Glutamatergic neuron (in vitro differentiated cells): ENCODE measurements at places on chromosomes 5 and 9. TPM values are rescaled to one million over a fixed set of nuclear protein-coding genes. Genes with fewer than 3 reads are reported as not detected.

GRCh38 chr9:5626727-5627634 lies 1.9 kb upstream of the RIC1 start:
- H3K4me3 ChIP-seq: peak overlapping the region; percentile 40
- peaks cover 5% of the 10 kb centered on the region for H3K4me1 ChIP-seq
- H3K36me3 ChIP-seq: no peaks in the 10 kb centered on the region
- no peak for DNase-seq
- peaks cover 2% of the 10 kb centered on the region for H3K27me3 ChIP-seq
- H3K27ac ChIP-seq: no peak overlapping the region

DNA sequence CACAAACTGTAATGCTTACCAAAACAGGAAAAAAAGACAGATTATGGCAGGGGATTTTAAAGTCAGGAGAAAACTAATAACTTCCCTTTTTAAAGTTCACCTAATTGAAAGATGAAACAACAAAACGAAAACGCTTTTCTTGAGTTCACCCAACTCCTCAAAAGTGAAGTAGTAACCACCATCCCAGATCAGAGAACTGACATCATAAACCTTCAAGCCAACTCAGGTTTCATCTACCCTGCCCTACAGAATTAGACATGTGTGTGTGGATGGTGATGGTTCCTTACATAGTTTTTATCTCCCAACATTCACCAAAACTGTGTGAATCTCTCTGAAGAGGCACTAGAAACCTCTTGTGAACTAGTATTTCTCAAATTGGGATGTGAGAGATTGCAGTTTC lies 195.2 kb upstream of the PTGER4 start:
- H3K36me3 ChIP-seq: no peaks in the 10 kb centered on the region
- H3K27me3 ChIP-seq: no peaks in the 10 kb centered on the region
- H3K4me1 ChIP-seq: no peaks in the 10 kb centered on the region
- H3K27ac ChIP-seq: no peak overlapping the region

DNA sequence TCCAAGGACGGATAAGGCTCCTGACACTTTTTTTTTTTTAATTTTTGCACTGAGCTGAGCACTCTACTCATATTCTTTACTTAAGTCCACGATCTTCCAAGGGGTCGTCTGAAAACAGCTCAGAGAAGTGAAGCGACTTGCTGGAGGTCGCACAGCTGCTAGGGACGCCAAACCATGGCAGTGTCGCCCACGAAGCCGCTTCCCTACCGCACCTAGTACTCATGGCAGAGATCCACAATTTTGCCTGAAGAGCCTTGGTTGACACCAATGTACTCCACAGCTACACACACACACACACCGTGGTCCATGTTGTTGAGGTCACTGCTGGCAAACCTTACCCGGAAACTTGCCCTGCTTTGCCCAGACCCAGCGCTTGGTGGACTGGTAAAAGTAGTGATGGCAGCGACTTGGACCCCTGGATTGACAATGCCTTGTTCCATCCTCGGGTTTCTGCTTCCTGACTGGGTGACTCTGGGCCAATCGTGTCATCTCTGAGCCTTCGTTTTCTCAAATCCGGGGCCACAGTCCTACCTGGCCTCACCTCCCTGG lies 521 bp upstream of the SLIT3 start:
- H3K36me3 ChIP-seq: no peaks in the 10 kb centered on the region
- H3K4me3 ChIP-seq: peak overlapping the region; percentile 82
- H3K27ac ChIP-seq: no peak overlapping the region
- H3K4me1 ChIP-seq: peaks cover 8% of the 10 kb centered on the region
- H3K27me3 ChIP-seq: peaks cover 16% of the 10 kb centered on the region
- no peak for DNase-seq

DNA sequence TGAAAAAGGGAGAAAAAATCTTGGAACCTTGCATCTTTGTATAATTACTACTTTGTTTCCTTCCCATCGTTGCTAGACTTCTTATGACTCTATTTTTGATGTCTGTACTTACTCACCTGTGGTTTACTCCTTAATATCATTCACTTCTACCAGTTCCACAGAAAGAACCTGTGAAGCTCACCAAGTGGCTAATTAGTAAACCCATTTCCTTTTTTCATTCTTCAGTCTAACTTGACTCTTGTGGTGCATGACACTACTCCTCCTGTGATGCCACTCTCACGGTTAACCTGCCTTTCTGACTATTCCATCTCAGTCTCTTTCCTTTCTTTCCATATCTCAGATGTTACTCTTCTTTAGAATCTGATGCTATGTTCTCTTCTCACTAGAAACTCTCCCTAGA lies 14.6 kb downstream of the RECK start:
- H3K27ac ChIP-seq: no peak overlapping the region
- H3K36me3 ChIP-seq: no peaks in the 10 kb centered on the region
- no peak for DNase-seq
- no peaks in the 10 kb centered on the region for H3K27me3 ChIP-seq
- H3K4me1 ChIP-seq: peaks cover 17% of the 10 kb centered on the region

DNA sequence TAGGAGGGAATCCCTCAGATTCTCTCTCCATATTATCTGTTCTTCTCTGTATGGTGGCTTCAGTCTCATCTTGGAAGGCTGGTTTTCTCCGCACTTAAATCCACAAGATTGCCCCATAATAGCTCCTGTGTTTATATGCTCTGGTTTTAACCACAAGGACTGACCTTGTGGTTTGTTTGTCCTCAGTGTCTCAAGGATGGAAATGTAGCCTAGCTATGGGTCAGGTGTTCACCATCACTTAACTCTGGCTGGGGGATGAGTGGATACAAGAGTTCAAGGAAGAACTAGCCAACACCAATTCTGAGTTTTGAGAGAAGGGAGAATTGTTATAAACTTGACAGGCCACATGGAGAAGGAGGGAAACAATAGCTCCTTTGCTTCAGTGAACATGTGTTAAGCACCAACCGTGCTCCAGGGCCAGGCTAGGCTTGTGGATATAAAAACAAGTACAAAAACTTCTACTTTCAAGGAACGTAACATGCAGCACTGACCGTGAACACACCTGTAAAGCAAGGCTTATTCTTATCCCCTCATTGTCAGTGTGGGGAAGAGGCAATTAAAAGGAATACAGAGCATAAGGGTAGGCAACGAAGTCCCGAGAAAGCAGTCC lies 75.6 kb upstream of the VLDLR start:
- H3K27ac ChIP-seq: no peak overlapping the region
- no peaks in the 10 kb centered on the region for H3K4me1 ChIP-seq
- peaks cover 7% of the 10 kb centered on the region for H3K36me3 ChIP-seq
- no peak for DNase-seq
- H3K27me3 ChIP-seq: no peaks in the 10 kb centered on the region

- no peak overlapping the region for H3K4me3 ChIP-seq
- no peaks in the 10 kb centered on the region for H3K36me3 ChIP-seq
- no peak for DNase-seq
- no peak overlapping the region for H3K27ac ChIP-seq
- H3K4me1 ChIP-seq: peaks cover 7% of the 10 kb centered on the region
These were observed 62.0 kb upstream of the MEF2C start for GRCh38 chr5:88944751-88945531.

DNA sequence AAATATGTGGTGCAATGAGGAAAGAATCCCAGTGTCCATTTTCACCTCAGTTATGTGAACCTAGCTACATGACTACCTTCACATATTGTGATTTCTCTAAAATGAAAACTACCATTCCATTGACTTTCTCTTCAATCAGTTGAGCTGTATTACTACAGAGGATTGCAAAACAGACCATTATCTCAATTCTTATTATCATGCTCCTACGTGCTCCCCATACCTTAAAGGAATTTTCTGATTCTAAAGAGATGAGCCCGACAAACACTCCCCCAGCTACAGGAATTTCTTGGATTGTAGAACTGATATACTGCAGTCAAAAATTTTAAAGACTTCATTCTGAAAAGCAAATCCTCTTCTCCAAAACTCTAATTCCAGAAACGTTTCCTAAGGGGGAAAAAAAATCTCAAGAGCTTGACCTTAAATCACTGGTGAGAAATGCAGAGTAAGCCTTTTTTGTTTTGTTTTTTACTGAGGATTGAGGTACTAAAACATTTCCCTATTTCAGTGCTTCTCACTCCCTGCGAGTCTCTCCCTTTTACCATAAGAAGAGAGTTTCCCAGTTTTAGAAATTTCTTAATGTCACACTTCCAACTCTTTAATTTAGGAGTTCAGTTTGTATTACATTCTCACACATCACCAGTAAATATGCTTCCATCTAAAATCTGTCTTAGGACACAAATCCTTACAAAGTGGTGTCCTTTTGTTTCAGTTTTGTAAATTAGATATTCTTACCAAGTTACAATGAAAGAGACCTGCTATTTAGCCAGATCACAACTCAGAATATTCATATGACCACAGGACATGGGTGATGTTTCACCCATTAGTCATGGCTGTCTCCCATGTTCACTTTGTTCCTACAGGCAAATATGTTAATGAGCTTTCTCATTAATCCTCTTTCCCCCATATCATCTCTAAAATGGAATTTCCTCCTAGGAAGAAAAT lies 203.8 kb downstream of the TSSK1B start:
- no peaks in the 10 kb centered on the region for H3K27me3 ChIP-seq
- no peak overlapping the region for H3K4me3 ChIP-seq
- H3K4me1 ChIP-seq: peaks cover 38% of the 10 kb centered on the region
- no peak for DNase-seq
- H3K36me3 ChIP-seq: no peaks in the 10 kb centered on the region
- no peak overlapping the region for H3K27ac ChIP-seq

- H3K4me1 ChIP-seq: no peaks in the 10 kb centered on the region
- H3K36me3 ChIP-seq: no peaks in the 10 kb centered on the region
- H3K4me3 ChIP-seq: no peak overlapping the region
- no peak overlapping the region for H3K27ac ChIP-seq
These were observed 24.8 kb upstream of the HNRNPA0 start for GRCh38 chr5:137778772-137779564.

DNA sequence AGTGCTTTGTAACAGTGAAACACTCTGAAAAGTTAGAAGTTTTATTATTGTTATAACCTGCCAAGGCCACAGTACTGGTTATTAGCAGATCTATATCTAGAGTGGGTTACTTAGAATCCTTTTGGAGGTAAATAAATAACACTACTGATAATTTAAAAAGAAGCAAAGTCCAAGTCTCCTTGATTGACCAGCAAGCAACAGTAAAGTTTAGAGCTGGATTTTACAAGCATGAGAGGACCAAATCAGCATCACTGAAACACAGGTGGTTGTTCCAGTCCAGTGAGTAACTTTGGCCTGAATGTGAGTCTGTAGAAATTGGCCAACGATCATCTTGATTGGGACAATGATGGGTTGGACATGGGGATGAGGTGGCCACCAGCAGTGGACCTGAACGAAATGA lies 77.2 kb upstream of the AGXT2 start:
- no peaks in the 10 kb centered on the region for H3K4me1 ChIP-seq
- H3K27me3 ChIP-seq: peaks cover 2% of the 10 kb centered on the region
- H3K4me3 ChIP-seq: no peak overlapping the region
- no peak overlapping the region for H3K27ac ChIP-seq
- H3K36me3 ChIP-seq: no peaks in the 10 kb centered on the region
- no peak for DNase-seq

GRCh38 chr9:131923766-131924165 lies 155.9 kb downstream of the MED27 start:
- no peaks in the 10 kb centered on the region for H3K27me3 ChIP-seq
- H3K36me3 ChIP-seq: no peaks in the 10 kb centered on the region
- H3K4me3 ChIP-seq: no peak overlapping the region
- H3K4me1 ChIP-seq: peaks cover 24% of the 10 kb centered on the region

DNA sequence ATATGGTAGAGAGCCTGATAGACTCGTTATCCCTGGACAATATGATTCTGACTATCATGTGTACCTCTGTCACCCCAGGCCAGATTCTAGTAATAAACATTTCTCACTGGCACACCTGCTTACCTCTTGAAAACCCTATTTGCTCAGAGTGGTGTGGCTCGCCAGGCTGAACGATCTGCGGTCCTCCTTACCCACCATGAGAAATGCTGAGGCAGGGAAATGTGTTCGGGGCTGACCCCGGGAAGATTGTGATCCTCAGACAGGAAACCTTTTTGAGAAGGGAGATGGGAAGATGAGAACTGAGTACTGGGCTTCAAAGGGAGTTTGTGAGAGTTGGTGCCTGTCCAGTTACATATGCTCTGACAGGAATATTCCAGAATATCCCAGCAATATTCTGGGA lies 10.7 kb upstream of the PRXL2C start:
- no peak for DNase-seq
- no peak overlapping the region for H3K4me3 ChIP-seq
- H3K27ac ChIP-seq: no peak overlapping the region
- H3K36me3 ChIP-seq: no peaks in the 10 kb centered on the region

DNA sequence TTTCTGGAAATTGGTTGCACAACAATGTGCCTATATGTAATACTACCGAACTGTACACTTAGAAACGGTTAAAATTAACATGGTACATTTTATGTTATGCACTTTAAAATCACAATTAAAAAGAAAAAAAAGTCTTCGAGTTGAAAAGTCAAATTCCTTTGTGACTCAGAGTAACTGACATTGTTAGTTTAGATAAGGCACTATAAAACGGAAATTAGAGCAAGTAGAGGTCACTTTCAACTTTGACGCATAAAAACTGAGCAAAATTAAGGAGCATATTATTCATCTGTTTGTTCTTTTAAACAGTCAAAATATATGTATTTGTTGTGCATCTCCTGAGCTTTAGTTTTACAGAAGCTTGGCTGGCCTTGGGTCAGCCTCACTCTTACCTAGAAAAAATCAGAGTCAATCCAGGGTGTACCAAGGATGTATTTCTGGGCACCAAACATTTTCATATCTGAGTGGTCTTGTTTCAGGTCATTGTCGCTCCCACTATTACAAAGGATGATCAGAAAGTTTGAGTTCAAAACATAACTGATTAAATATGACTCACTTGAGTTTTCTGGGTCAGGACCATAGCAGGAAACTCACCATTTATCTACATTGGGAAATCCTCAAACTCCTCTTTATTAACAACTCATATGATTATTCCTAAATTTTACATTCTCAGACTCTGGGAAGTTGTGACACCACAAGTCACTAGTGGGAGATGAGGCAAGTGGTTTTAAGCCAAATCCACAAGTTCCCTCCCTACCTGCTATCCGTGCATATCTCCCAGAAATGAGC lies 160.6 kb downstream of the CCDC192 start:
- no peaks in the 10 kb centered on the region for H3K27me3 ChIP-seq
- H3K4me3 ChIP-seq: no peak overlapping the region
- H3K4me1 ChIP-seq: no peaks in the 10 kb centered on the region

DNA sequence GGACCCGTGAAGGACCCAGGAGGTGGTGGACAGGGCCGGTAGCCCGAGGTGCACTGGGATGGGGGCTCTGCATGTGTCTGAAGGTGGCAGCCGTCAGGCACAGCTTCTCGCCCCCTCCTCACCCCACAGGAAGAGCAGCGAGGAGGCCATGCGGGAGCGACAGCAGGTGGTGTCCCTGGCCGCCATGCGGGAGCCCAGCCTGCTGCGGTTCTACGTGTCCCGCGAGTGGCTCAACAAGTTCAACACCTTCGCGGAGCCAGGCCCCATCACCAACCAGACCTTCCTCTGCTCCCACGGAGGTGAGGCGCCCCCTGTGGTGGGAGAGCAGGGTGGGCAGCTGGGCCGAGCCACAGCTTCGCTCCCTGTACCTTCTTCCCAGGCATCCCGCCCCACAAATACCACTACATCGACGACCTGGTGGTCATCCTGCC lies 39.9 kb downstream of the USP20 start:
- no peak overlapping the region for H3K4me3 ChIP-seq
- H3K36me3 ChIP-seq: peaks cover 4% of the 10 kb centered on the region
- DNase-seq: peak; percentile 65
- peak overlapping the region; percentile 93 for H3K27ac ChIP-seq

Gene CTNND2
- 134 TPM for total RNA-seq

Gene TERT
- 2.9 TPM for total RNA-seq

Gene SNX24
- 21.8 TPM for total RNA-seq

Gene RNF208
- total RNA-seq: 24.8 TPM

Gene GABRP
- not detected for total RNA-seq

Gene ACSL6
- total RNA-seq: 8.1 TPM

Gene HK3
- total RNA-seq: not detected

Gene FAM153A
- total RNA-seq: not detected

Gene IFT74
- total RNA-seq: 6.0 TPM

Gene PCDHGB5
- total RNA-seq: 9.3 TPM

Gene PLAC8L1
- total RNA-seq: 2.2 TPM
